ENCODE measurements at places on chromosomes 13 and 19.

DNA sequence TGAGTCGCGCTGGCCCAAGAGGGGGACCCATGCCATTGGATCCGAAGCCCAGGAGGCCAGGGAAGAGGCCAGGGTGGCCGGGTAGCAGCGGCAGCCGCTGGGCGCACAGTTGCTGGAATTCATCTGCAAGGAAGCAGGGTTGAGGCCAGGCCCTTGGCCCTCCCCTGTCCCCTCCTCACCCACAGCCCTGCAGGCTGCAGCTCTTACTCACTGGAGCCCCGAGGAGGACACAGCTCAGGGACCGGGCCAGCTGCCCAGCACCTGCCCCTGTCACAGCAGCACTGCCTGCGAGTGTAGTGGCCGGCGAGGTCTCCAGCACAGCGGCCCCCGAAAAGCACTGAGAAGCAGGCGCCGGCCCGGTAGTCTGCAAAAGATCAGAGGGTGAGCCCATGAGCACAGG, 11.2 kb downstream of the FBN3 start:
- DNase-seq = no peak

DNA sequence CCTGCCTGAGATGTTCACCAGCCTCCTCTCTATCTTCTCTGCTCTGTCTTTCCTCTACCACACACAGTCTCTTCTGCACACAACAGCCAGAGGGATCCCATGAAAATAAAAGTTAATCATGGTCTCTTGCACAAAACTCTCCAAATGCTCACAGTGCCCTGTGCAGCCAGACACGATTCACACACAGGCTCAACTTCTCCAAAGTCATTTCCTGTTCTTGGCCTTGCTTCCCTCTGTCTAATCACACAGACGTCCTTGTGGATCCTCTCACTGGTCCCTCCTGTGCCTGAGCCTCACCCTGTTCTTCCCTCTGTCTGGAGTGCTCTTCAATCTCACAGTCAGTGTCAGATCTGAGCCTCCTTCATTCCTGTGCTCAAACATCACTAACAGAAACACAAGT, 7.8 kb downstream of the SIGLEC12 start:
- no peak for DNase-seq

- no peak for DNase-seq
Observed at GRCh38 chr19:14460935-14461334, 14.2 kb downstream of the PTGER1 start.

DNA sequence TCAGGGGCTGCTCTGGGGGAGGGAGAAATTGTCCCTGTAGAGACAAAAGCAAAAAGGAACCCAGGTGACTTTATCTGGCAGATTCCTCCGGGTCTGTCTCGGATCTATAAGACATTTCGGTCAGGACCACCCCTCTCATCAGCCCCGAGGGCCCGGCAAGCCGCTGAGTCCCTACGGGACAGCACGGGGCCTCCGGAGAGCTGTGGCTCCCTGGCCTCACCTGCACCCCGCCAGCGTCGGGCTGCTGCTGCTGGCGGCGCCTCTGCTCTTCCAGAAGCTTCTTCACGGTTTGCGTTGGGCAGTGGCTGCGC, 1.9 kb downstream of the NFKBID start:
- no peak for DNase-seq

DNA sequence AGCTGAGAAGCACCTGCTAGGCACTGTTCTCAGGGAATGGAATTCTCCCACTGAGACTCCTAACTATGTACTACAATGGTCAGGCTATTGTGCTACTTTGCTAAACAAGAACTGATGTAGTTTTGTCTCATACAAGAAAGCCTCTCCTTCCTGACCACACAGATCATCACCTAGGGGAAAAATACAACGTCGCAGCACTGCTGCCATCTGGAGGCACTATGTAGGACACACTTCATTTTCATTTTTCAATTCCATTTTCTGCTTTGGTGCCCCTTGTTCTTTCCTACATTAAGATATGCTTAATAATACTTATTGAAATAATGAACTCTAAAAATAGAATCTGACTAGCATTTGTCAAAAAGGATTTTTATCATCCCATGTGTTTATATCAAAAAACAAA, 21.1 kb downstream of the PROSER1 start:
- DNase-seq = no peak

DNA sequence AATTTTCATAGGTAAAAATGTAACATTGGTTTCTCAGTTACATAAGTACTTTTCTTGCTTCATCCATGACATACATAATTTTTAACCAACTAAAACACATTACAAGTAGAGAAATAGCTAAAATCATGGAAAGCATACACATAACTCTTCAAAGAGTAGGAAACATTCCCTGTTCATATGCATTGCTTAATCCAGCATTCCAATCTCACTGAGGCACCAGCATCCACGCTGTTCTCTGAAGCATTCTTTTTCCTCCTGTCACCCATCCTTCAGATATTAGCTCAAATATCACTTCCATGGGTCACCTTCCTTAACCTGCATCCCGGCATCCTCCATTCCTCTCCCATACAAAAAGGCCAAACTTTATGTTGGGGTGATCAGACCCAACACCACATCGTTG, 79.1 kb downstream of the ZNF254 start:
- DNase-seq = no peak

DNA sequence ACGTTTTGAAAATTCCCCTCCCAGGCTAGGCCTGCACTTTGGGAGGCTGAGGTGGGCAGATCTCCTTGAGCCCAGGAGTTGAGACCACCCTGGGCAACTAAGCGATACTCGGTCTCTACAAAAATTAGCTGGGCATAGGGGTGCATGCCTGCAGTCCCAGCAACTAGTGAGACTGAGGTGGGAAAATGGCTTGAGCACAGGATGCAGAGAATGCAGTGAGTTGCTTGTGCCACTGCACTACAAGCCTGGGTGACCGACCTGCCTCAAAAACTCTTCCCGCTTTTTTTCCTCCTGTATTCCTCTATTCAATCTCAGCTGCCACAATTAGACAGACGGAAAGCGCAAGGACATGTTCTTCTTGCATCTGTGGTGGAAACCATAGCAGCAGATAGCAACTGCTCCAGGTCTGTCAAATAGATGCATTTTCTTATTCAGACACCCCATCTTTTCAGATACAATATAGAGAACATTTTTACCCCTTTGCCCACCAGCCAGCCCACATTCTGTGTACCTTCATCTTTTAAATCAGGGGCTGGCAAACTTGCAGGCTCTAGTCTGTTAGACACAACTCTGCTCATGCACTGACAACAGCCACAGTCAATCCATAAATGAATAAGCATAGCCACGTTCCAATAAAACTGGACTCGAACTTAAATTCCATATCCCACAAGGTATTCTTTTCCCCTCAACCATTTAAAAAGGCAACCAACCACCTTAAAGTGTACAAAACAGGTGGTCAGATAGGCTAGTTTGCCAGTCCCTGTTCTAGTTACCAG, 4.8 kb downstream of the TPT1 start:
- no peak for DNase-seq

DNA sequence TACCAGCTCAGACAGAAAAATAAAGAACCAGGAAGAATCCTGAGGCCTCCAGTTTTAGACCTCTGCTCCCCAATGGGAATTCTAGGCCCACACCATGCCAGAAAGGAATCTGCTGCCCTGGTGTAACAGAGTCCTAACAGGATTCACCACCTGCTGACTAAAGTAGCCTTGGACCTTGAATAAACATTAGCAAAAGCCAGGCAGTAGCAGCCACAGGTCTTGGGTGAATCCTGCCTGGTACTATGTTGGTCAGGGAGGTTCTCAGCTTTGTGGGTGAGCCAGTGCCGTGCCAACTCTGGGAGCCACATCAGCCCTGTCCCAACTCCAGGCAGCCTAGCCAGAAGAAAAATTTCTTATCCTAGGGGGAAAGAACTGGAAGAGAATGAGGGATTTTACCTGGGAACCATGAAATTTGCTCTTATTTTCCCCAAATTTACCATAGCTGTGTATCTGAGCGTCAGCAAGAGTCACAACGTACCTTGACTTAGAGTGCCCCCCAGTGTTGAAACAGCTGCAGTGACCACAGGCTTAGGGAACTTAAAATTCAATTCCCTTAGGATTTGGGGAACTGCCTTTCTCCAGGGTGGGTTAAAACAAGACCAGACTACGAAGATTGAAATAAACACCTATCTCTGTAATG, 1895.6 kb upstream of the PRR20A start:
- no peak for DNase-seq

DNA sequence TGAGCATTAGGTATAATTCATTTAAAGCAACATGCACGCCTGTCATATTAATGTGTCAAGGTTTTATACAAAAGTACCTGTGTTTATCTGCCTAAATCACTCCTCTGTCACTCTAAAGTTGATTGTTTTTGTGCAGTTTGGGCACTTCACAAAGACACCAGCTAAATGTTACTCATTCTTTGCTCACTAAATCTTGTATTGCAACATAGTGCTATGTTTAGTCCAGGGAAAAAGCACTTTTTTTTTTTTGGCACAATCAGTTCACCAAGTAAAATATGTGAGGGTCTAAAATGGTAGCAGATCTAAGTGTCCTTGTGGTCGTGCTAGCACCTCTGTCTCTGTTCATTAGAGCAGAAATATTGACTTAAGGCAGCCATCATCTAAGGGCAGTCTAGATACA, 2526.7 kb upstream of the PCDH20 start:
- no peak for DNase-seq

GRCh38 chr13:32432856-32433255, 4.9 kb upstream of the N4BP2L1 start:
- no peak for DNase-seq

- DNase-seq = no peak
Observed at GRCh38 chr13:49220036-49220855, at the start of gene MLNR. Gene MLNR (plus strand): TSS chr13:49220338. CDS start chr13:49220338, 0 bp downstream.

GRCh38 chr13:49594576-49594975, 9.2 kb upstream of the RCBTB1 start:
- DNase-seq = no peak

DNA sequence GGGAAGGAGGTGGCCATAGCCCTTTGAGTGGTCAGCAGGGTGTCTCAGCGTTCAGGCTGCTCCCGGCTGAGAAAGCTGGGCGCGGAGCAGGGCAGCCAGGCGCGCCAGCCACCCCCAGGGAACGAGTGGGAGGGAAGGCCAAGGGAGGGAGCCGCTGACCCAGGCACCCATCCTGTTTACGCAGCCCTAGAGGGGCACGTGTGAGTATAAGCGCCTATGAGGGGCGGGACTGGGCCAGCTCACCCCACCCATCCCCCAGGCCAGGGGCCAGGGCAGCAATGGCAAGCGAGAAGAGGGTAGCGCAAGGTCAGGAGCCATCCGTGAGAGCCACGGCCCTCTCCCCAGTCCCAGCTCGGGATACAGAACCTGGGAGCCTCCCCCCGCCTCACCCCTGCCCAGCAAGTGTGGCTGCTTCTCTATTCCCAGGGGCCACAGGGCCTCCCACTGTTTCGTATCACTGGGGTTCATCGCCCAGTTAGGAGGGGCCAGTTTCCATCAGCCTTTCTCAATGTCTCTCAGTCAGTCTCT, 897 bp upstream of the DMKN start:
- DNase-seq = no peak

DNA sequence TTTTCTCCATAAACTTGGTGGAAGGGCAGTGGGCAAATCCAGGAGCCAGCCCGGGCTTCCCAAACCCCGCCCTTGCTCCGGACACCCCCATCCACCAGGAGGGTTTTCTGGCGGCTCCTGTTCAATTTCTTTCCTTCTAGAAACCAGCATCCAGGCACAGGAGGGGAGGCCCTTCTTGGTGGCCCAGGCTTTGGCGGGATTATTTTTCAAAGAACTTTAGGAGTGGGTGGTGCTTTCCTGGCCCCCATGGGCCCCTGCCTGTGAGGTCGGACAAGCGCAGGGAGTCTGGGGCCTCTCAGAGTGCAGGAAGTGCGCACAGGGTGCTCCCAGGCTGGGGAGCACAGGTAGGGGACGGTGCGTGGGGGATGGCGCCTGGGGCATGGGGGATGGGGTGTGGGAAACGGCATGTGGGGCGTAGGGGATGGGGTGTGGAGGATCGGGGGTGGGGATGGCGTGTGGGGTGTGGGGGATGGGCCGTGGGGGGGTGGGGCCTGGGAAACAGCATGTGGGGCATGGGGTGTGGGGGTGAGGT, 396 bp downstream of the F7 start:
- no peak for DNase-seq

GRCh38 chr13:75489502-75490263, 7.7 kb upstream of the TBC1D4 start:
- DNase-seq = no peak

GRCh38 chr13:82847595-82847994, 1034.7 kb downstream of the SLITRK1 start:
- no peak for DNase-seq

DNA sequence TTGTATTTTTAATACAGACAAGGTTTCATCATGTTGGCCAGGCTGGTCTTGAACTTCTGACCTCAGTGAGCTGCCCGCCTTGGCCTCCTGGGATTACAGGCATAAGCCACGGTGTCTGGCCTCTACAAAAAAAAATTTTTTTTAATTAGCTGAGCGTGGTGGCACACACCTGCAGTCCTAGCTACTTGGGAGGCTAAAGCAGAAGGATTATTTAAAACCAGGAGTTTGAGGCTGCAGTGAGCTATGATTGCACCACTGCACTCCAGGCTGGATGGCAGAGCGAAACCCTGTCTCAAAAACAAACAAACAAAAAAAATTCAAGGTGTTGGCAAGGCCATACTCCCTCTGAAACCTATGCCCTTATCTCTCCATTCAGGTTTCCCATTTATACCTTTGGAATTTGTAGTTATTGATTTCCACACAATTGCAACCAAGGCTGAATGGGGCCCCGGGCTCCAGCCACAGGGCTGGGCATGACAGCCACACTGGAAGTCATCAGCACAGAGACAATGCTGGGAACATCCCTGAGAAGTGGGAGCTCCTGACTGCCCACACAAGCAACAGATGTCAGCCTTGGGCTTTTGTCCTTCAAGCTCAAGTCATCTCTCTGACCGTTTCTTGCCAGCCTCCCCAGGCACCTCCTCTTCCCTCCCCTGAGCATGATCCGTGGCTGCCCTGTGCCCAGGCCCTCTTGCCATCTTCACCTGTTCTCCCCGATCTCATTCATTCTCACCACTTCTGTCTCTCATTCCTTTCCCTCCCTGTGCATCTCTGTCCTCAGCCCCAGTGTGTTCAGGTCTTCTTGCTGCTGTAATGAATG, 27.2 kb upstream of the CALM3 start:
- no peak for DNase-seq

DNA sequence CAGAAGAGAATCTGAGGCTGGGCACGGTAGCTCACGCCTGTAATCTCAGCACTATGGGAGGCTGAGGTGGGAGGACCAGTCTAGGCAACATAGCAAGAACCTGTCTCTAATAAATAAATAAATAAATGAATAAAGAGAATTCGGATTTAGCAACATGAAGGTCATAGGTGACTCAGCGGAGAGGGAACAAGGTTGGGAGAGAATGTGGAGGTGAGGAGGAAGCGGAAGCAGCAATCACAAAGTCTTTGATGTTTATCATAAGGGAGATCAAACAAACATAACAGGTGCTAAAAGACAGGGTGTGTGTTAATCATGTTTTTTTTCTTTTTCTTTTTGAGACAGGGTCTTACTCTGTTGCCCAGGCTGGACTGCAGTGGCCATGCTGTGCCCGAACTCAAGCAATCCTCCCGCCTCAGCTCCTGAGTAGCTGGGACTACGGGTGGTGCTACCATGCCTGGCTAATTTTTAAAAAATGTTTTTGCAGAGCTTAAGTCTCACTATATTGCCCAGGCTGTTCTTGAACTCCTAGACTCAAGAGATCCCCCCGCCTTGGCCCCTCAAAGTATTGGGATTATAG, 16.3 kb downstream of the PBX4 start:
- no peak for DNase-seq

GRCh38 chr13:100454876-100455275, 133.7 kb downstream of the GGACT start:
- DNase-seq = no peak

- DNase-seq = no peak
Observed at GRCh38 chr13:74289107-74289506, 154.9 kb upstream of the KLF12 start.

GRCh38 chr19:17282488-17283125, 906 bp downstream of the ANKLE1 start:
- DNase-seq = no peak

- no peak for DNase-seq
Observed at GRCh38 chr13:64877176-64877575, 2353.0 kb downstream of the PCDH9 start.

Measured in cortex of kidney (tissue), 1 donor.